ENCODE measurements at places on chromosomes 5 and 9.

DNA sequence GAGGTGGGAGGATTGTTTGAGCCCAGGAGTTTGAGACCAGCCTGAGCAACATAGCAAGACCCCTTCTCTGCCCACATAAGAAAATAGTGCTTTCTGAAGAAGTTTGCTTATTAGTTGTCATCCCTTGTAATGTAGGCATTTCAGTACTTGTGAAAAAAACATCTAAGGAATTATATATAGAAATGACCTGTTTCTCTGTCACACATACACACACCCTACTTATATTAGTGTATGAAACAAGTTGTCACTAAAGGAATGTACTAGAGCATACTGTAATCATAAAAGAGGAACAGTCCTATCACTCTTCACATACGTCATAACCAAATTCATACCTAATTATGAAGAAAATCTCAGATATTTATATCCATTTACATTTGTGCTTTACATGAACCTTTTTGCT is 122.0 kb downstream of the NIPBL start:
- no peak for DNase-seq

- DNase-seq = peak; percentile 38
These were observed 12.1 kb downstream of the PDCL start for GRCh38 chr9:122816163-122816867.

DNA sequence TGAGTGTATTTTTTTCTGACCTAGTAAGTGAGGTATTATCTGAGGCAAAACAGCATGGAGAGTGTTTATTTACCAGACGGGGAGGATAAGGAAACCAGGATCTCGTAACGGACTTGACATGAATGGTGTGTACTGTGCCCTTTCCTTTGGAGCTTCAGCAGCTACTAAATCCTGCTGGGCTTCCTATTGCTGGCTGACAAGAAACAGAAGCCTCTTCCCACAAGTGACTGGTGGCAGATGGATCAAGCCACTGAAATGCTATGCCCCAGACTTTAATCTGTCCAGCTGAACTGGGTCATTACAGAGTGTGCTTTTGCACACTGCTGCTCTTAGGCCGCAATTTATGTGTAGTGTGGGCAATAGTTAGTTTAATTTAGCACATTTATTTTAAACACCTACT is 162.7 kb upstream of the MRPS30 start:
- DNase-seq = no peak

DNA sequence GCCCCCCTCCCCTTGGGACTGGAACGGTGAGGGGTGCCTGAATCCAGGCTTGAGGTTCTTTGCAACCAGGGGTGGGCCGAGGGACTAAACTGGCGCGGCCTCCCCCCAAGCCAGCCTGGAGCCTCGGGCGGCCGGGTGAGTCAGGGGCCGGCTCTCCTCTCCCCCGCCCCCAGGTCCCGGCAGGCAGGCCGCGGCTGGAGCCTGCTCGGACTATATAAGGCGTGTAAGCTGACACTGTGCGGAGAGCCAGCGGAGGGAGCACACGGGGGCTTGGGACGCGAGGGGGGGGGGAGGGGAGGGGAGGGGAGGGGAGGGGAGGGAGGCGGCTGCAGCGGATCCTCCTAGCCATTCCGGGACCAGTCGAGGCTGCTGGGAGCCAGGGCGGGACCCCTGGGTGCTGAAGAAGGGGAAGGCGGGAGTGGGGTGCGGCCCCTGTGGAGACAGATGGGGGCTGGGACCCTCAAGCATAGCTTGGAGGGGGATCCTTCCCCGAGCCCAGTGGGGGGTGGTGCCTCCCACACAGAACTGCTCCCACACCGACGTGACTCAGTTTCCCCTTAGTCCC is 595 bp downstream of the PDLIM7 start:
- DNase-seq = peak; percentile 99

DNA sequence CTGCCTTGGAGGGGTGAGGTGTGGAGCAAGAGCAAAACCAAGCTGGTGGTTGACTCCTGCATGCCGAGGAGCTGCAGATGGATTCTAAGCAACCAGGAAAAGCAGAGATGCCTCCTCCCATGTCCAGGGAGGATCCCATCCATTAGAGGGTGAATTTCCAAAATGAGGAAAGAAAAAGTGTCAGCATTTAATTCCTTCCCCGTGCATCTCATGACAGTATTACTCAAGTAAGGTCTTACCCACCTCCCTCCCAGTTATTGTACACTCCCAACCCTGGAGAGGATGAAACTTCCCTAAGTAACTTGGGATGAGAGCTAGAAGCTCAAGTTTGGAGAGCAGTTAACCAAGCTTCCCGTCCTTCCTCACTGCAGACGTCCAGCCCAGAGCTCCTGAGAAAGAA is 19.9 kb downstream of the C9orf152 start:
- DNase-seq = no peak

- DNase-seq = peak; percentile 67
These were observed 114.4 kb downstream of the ZNF608 start for GRCh38 chr5:124631874-124632550.

- no peak for DNase-seq
These were observed 102.6 kb downstream of the CDC42SE2 start for GRCh38 chr5:131366428-131366827.

GRCh38 chr9:90904706-90905478 is 103.3 kb downstream of the SYK start:
- no peak for DNase-seq

DNA sequence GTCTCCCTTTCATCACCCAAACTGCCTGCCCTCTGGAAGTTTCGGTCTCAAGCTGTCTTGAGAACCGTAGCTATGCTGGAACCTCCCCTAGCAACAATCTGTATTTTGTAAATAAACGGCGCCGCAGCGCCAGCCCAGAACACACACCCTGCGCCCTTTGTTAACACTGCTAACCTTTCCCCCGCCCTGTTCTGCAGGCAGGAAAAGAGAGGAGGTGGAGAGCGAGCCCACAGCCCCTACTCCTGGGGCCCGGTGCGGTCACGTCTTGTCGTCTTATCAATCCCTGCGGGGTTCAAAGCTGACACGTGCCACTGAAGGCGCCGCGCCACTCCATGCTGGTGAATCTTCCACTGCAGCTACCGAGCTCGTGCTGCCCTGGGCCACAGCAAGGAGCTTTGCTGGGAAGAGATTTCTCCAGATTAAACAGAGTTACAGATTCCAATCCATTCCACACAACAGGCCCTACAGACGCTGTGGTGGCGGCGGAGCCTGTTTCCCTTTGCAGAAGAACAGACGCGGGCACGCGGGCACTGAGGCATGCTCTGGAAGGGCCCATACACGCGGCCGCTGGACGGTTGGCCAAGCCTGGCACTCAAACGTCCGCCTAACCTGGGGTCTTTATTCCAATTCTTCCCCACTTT is 25.3 kb downstream of the ZDHHC11B start:
- DNase-seq = no peak

DNA sequence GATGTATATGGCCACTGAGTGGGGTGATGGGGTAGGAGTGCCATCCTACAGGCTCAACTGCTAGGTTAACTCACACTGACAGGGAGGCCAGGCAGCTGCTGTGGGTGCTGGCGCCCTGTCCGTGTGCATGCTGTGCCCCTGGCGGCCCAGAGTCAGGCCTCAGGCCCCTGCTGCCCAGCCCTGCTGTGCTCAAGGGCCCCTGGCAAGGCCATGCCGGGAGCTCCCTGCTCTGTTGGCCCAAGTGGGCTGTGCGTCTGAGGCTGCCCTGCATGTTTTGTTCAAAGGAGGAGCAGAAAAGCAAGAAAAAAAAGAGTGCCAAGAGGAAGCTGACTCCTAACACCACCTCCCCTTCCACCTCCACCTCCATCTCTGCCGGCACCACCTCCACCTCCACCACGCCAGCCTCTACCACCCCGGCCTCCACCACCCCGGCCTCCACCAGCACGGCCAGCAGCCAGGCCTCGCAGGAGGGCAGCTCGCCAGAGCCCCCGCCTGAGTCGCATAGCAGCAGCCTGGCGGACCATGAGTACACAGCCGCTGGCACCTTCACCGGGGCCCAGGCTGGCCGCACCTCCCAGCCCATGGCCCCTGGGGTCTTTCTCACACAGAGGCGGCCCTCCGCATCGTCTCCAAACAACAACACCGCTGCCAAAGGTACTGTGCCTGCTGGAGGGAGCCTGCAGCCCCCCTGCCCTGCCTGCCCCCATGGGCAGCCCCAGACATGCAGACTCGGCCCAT is 100.1 kb downstream of the PHF2 start:
- DNase-seq = no peak

DNA sequence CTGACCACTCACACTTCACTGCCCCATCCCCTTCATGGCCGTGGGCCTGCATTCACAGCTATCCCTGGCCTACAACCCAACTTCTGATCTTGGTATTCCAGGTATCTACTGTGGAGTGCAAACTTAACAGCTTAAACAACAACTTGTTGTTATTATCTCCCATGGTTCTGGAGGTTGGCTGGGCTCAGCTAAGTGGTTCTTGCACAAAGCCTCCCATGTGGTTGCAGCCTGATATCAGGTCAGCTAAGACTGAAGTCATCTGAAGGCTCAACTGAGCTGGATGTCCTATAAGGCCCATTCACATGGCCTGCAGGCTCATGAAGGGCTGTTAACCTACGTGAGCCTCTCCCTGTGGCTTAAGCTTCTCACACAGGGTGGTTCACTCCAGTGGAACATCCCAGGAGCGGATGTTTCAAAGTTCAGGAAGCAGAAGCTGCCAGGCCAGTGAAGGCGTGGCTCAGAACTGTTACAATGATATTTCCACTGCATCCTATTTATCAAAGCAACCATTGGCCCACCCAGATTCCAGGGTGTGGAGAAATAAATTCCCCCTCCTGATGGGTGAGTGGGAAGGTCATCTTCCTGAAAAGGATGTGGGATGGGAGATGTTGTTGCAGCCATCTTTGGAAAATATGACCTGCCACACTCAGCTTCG is 30.0 kb upstream of the TRIO start:
- no peak for DNase-seq

GRCh38 chr5:57715296-57715695 is 232.7 kb upstream of the ACTBL2 start:
- peak; percentile 31 for DNase-seq

- DNase-seq = peak; percentile 76
These were observed 74.3 kb downstream of the MUSK start for GRCh38 chr9:110742741-110743371.

GRCh38 chr5:125409861-125410536 is 663.6 kb upstream of the ZNF608 start:
- DNase-seq = no peak

DNA sequence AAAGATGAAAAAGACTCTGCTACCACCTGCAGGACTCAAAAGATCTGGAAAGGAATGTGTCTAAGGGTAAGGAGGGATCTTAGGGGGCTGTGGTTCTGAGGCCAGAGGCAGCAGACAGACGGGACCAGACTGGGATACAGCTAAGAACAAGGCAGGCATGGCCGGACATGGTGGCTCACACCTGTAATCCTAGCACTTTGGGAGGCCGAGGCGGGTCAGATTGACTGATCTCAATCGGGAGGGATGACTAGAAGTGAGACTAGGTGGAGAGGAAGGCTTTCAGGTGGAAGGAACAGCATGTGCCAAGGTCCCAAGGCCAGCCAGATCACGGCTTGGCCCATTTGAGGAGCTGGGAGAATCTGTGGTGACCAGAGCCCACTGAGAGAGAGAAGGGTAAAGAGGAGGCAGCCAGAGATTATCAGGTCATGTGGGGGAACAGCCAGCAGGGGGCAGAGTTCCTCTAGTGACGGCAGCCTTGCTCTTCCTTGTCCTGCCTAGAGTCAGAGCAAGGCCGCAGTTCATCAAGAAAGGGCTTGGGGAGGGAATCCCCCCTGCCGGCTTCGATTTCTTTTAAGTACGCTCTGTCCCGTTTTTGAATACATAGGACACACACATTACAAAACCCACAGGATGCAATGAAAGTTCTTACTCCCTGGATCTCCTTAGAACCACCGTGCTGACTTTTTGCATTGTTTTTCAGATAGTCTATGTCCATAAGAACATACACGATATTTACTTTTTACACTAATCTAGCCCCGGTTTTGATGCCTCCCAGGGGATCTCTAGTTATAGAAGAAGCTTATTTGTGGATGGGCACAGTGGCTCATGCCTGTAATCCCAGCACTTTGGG is 2.6 kb upstream of the OLFML2A start:
- peak; percentile 78 for DNase-seq

- peak; percentile 68 for DNase-seq
These were observed 39.1 kb downstream of the SPEF2 start for GRCh38 chr5:35656721-35657120.

DNA sequence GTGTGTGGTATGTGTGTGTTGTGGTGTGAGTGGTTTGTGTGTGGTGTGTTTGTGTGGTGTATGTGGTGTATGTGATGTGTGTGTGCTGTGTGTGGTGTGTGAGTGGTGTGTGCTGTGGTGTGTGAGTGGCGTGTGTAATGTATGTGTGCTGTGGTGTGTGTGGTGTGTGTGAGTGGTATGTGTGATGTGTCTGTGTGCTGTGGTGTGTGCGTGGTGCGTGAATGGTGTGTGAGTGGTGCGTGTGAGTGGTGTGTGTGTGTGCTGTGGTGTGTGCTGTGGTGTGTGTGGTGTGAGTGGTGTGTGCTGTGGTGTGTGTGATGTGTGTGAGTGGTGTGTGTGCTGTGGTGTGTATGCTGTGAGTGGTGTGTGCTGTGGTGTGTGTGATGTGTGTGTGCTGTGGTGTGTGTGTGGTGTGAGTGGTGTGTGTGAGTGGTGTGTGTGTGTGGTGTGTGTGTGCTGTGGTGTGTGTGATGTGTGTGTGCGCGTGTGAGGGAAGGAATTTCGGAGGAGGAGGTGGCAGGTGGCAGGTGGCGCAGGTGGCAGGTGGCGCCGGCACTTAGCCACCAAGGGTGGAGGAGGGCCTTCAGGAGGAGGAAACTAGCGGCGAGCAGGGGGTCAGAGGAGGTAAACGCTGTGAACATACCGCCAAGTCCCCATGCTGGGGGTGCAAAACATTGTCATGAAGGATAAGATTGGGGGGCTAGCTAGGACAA is 191.8 kb downstream of the MELK start:
- DNase-seq = no peak

DNA sequence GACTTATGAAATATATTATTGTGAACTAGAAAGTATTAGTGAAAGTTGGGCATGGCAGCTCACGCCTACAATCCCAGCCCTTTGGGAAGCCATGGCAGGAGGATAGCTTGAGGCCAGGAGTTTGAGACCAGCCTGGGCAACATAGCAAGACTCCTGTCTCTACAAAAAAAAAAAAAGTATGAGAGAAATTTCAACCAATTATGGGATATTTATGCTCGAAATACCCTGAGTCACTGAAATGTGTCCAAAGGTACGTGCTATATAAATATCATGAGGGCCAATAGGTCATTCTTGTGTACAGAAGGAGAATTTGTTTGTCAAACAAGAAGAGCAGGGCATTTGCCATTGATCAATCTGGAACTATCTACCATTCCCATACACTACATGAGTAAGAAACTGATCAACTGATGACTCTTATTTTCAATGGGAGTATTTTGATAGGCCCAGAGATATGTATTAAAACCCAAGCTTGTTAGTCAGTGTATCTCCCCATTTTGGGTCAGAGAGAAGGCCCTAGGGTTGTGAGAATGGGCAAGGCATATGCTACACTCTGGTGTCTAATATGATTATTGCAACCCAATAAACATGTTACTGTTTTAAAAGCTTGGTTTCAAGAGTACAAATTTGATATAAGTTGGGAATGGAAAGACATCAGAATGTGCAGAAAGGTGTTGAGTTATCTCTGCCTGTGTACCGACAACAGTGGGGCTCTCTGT is 21.7 kb upstream of the HOMER1 start:
- peak; percentile 12 for DNase-seq

- no peak for DNase-seq
These were observed 21.3 kb upstream of the PTPN3 start for GRCh38 chr9:109519366-109519765.

Measured in fibroblast of skin of scalp (primary cell).